Endothelial cell of umbilical vein (primary cell): ENCODE measurements at places on chromosomes 5 and 9. TPM values are rescaled to one million over a fixed set of nuclear protein-coding genes. Genes with fewer than 3 reads are reported as not detected.

The SEC61B gene
- total RNA-seq, result 241 and 242 TPM in 2 replicates

The ARHGEF39 gene
- total RNA-seq, result 4.6 and 6.5 TPM in 2 replicates

The GLRA1 gene
- total RNA-seq, result not detected in 2 replicates

The FAM81B gene
- total RNA-seq, result not detected in 2 replicates

The WDR31 gene
- total RNA-seq, result 0.62 and 1.00 TPM in 2 replicates

The DPYSL3 gene
- total RNA-seq, result 142 and 146 TPM in 2 replicates

The TMEM38B gene
- total RNA-seq, result 6.5 and 7.7 TPM in 2 replicates

The TARS1 gene
- total RNA-seq, result 175 and 184 TPM in 2 replicates

The MAMDC2 gene
- 0.60 and 0.85 TPM in 2 replicates for total RNA-seq

The ANKRD31 gene
- not detected in 2 replicates for total RNA-seq
